Panc1 (cell line): ENCODE measurements at places on chromosomes 12 and 14. TPM values are rescaled to one million over a fixed set of nuclear protein-coding genes. Genes with fewer than 3 reads are reported as not detected.

The RHOJ gene
- total RNA-seq = 0.28 TPM

The RBMS2 gene
- total RNA-seq = 18.2 TPM

The C12orf43 gene
- 20.7 TPM for total RNA-seq

DNA sequence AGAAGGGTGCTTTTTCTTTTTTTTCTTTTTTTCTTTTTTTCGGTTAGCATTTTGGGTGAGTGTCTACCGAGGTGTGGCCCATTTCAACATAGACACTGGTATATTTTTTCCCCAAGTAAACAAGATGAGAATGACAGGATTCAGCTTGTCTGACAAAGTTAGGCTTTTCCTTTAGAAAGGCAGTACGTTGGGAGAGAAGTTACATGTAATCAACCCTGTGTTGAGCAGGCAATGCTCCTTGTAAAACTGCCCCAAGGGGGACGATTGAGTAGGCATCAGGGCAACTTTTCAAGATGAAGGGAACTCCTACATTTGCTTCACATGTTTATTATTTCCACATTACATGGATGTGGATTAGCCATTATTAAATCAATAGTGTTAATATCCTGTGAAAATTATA is 1.7 kb downstream of the EMP1 start:
- no peaks in the 10 kb centered on the region for H3K36me3 ChIP-seq
- DNase-seq = no peak
- no peaks in the 10 kb centered on the region for H3K27me3 ChIP-seq
- H3K4me1 ChIP-seq = peaks cover 9% of the 10 kb centered on the region
- peak overlapping the region; percentile 54; the same call in 1 of the 2 replicates for H3K27ac ChIP-seq

DNA sequence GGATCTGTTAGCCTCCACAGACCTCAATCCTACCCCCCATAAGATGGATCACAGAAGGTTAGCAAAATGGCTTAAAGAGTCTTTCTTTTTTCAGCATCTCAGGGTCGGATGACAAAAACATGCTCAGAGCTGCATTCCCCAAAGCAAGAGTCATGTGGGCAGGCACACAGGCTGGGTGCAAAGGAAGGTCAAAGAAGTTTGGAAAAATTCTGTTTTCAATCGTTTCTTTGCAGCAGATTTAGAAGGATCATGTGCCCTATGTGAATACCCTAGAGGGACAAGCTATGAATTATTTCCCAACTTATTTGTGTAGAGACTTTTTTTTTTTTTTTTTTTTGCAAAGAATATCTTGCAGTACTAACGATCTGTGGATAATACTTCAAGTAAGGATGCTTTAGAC is 845.4 kb downstream of the VRK1 start:
- no peaks in the 10 kb centered on the region for H3K27me3 ChIP-seq
- no peak overlapping the region for H3K4me3 ChIP-seq
- no peaks in the 10 kb centered on the region for H3K36me3 ChIP-seq
- DNase-seq = no peak

GRCh38 chr12:8987163-8987562 is 2.2 kb upstream of the KLRG1 start:
- H3K36me3 ChIP-seq = no peaks in the 10 kb centered on the region
- no peak overlapping the region for H3K27ac ChIP-seq
- no peak overlapping the region for H3K4me3 ChIP-seq
- DNase-seq = no peak
- no peaks in the 10 kb centered on the region for H3K4me1 ChIP-seq
- no peaks in the 10 kb centered on the region for H3K27me3 ChIP-seq

DNA sequence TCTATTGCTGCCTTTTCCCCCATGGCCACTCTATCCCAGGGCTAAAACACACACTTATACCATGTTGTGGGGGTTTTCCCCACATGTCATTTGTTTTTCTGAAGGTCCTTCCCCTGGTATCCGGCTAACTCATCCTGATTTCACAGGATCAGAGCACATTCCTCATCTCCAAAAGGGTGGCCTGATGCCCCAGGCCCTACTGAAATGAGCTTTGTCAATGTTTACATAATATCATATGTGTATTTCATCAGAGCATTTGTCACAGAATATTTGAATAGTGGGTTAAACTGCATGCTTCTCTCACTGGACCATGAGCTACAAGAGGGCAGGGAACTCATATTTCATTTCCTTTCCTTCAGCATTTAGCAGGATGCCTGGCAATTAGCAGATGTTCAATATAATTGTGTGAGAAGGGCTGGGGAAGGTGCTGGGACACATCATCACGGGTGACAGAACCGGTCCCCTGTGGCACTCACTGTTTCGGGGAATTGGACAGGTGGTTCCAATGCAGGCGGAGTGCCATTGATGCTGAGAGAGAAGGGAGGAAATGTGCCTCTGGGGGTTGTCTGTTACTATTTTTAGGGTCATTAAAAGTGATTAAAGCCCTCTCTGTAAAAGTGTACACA is 26.8 kb downstream of the EMP1 start:
- H3K4me3 ChIP-seq = no peak overlapping the region
- H3K27ac ChIP-seq = no peak overlapping the region
- H3K4me1 ChIP-seq = no peaks in the 10 kb centered on the region
- peak; percentile 27 for DNase-seq
- H3K36me3 ChIP-seq = no peaks in the 10 kb centered on the region
- peaks cover 2% of the 10 kb centered on the region; the same call in 1 of the 2 replicates for H3K27me3 ChIP-seq

DNA sequence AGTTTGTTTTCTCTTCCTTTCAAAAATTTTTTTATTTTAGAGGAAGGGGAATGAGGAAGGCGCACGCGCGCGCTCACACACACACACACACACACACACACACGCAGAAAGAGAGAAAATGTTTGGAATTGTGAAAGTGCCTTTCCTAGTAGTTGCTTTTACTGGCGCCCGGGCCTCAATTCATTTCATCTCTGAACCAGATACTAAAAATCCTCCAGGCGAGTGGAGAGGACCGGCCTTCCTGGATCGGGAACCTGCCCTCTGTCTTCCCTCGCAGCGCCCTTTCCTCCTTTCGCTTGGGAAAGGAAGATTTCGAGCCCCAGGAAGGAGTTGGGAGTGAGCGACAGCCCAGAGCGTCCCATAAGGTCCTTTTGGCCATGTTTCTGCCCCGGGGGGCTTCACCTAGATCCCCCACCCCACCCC is 7.8 kb upstream of the TBX3 start:
- no peaks in the 10 kb centered on the region for H3K4me1 ChIP-seq
- H3K27me3 ChIP-seq = peaks cover 16% of the 10 kb centered on the region; the same call in 1 of the 2 replicates
- H3K27ac ChIP-seq = no peak overlapping the region
- DNase-seq = no peak
- no peaks in the 10 kb centered on the region for H3K36me3 ChIP-seq

DNA sequence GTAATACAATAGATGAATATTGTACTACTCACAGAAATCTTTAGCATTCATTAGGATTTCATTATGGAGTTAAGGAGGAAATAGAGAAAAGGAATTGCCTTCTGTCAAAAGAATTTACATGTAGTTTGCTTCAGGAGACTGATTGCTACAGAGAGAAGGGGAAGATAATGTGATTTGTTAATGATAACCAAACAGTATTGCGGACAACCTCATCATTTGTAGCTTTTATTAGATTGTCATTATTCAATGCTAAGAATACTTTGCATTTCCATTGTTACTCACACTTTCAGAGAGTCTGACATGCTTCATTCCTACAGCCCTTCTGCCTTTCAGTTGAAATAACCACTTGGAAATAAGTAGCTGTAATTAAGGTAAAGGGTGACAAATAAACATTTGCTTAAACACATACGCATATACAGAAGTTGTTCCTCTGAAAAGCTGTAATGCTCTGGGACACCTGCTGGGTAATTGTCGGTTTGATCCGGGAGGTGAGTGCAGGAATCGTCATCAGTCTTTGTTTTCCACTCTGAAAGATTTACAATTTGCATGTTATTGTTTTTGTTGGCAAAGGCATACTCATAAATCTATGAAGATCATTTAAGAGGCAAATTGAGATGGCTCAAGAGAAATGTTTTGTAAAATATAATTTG is 600.2 kb downstream of the TRHDE start:
- DNase-seq = no peak
- H3K4me1 ChIP-seq = no peaks in the 10 kb centered on the region
- H3K4me3 ChIP-seq = no peak overlapping the region
- H3K27ac ChIP-seq = no peak overlapping the region
- H3K36me3 ChIP-seq = no peaks in the 10 kb centered on the region; the same call in 1 of the 2 replicates

DNA sequence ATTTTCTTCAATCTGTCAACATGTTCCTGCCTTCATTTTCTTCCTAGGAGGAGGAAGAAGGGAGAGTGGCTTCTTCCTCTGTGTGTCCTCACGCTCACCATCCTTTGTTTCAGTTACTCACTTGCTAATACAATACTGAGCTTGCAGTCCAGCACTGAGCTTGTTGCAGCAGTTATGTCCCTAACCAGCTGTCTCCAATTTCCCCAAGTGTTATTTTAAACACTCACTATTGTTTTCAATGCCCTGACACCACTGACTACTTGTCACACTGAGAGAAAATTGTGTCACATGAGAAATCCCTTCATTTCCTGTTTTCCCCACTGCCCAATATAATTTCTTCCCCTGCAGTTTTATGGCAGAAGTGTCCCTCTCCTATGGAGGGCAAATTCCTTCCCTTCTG is 53.4 kb downstream of the HSD17B6 start:
- H3K4me3 ChIP-seq = no peak overlapping the region
- DNase-seq = no peak
- H3K4me1 ChIP-seq = no peaks in the 10 kb centered on the region
- no peaks in the 10 kb centered on the region for H3K36me3 ChIP-seq

GRCh38 chr12:124792961-124793441 is 70.7 kb downstream of the SCARB1 start:
- no peaks in the 10 kb centered on the region for H3K4me1 ChIP-seq
- no peak overlapping the region for H3K27ac ChIP-seq
- DNase-seq = no peak

DNA sequence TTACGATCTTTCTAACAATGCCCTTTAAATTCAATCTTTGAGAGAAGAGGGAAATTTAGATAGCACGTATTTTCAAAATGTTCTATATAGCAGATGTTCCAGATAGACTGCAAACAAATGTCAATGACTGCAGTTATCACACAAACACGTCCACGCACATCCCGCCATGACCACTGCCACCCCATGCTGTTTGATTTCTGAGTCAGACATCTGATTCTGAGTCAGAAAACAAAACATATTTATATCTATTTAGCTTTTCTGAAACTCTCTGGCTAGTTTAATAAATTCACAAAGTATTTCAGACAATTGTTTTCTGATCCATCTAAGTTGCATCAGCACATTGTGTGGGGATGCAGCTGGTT is 105.9 kb upstream of the BCAT1 start:
- peaks cover 4% of the 10 kb centered on the region; the same call in 1 of the 2 replicates for H3K4me1 ChIP-seq
- H3K27ac ChIP-seq = no peak overlapping the region
- DNase-seq = no peak

DNA sequence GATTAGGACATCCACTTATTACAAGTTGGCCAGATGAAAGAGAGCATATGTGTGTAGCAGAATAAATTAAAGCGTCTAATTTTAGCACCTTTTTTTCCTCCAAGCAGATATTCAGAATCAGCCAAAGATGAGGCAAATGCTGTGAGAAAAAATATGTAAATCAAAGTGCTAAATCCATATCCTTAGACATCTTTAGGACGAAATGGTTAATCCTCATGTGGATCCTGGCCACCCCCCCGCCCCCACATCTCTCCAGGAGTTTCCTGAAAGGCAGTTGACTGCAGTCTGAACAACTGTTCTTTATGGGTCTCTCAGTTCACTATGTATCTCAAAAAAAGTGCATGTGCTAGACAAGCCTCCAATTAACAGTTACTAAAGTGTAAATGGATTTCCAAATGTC is 1768.1 kb upstream of the SEL1L start:
- no peak overlapping the region for H3K27ac ChIP-seq
- no peaks in the 10 kb centered on the region for H3K4me1 ChIP-seq
- no peak for DNase-seq
- H3K27me3 ChIP-seq = no peaks in the 10 kb centered on the region
- H3K36me3 ChIP-seq = no peaks in the 10 kb centered on the region

DNA sequence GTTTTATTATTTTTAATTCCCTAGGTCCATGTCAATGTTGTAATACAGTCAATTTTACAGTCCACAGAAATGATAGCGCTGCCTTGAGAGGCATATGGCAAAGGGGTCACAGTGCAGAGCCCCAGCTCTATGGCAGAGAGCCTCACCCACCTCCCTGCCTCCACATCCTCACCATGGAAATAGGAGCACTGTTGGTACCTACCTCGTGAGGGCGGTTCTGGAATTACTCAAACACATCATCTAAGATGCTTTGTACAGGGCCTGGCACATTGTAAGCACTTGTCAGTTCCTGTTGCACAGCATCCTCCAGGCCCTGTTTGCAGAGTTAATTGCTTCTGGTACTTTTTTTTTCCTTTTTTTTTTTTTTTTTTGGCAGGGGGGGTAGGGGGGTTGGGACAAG is 4.1 kb upstream of the AKAP5 start:
- H3K27me3 ChIP-seq = no peaks in the 10 kb centered on the region
- no peaks in the 10 kb centered on the region; the same call in 1 of the 2 replicates for H3K36me3 ChIP-seq
- no peak overlapping the region for H3K4me3 ChIP-seq
- H3K4me1 ChIP-seq = peaks cover under 1% of the 10 kb centered on the region; the same call in 1 of the 2 replicates
- no peak for DNase-seq
- H3K27ac ChIP-seq = no peak overlapping the region

GRCh38 chr12:4552191-4552590 is 9.8 kb upstream of the DYRK4 start:
- no peaks in the 10 kb centered on the region for H3K27me3 ChIP-seq
- H3K4me1 ChIP-seq = no peaks in the 10 kb centered on the region
- no peak for DNase-seq
- H3K36me3 ChIP-seq = peaks cover 5% of the 10 kb centered on the region; the same call in 1 of the 2 replicates
- no peak overlapping the region for H3K4me3 ChIP-seq

GRCh38 chr12:22459838-22460490 is 84.4 kb downstream of the C2CD5 start:
- H3K27me3 ChIP-seq = no peaks in the 10 kb centered on the region
- no peaks in the 10 kb centered on the region for H3K4me1 ChIP-seq
- H3K4me3 ChIP-seq = no peak overlapping the region

- H3K4me1 ChIP-seq = no peaks in the 10 kb centered on the region
- H3K27ac ChIP-seq = no peak overlapping the region
- H3K36me3 ChIP-seq = no peaks in the 10 kb centered on the region
- H3K4me3 ChIP-seq = no peak overlapping the region
Observed at GRCh38 chr14:58663494-58664111, 25.8 kb downstream of the DACT1 start.

GRCh38 chr12:77120156-77121085 is 55.1 kb upstream of the E2F7 start:
- H3K4me3 ChIP-seq = no peak overlapping the region
- no peaks in the 10 kb centered on the region for H3K27me3 ChIP-seq
- H3K36me3 ChIP-seq = no peaks in the 10 kb centered on the region
- H3K4me1 ChIP-seq = no peaks in the 10 kb centered on the region
- H3K27ac ChIP-seq = no peak overlapping the region
- DNase-seq = peak; percentile 69

GRCh38 chr12:51839310-51839947 is 9.1 kb downstream of the FIGNL2 start:
- no peaks in the 10 kb centered on the region for H3K4me1 ChIP-seq
- no peak for DNase-seq
- no peaks in the 10 kb centered on the region for H3K36me3 ChIP-seq
- H3K27me3 ChIP-seq = peaks cover 3% of the 10 kb centered on the region; the same call in 1 of the 2 replicates
- H3K4me3 ChIP-seq = no peak overlapping the region

DNA sequence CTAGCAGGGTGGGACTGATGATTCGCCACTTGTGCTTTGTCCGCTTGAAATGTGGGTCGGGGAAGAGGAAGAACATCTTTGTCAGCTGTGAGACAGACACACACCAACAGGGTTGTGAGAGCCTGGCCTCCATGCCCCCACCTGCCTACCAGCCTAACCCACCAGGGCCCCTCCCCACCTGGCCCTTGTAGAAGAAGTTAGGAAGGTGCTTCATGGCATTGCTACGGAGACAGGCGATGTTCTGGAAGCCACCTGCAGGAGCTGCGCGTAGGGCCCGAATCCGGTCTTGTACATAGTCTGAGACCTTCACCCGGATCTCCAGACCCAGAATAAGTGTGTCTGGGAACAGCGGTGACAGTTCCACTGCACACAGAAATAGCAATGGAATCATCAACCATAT is 2.3 kb downstream of the METTL1 start:
- DNase-seq = no peak
- 0 out of 2 replicates have a peak, but pooled peaks cover 1% of the 10 kb centered on the region for H3K27me3 ChIP-seq
- peaks cover 19% of the 10 kb centered on the region for H3K4me1 ChIP-seq
